ENCODE measurements at places on chromosomes 11 and 22.

GRCh38 chr22:47540011-47540410 lies 777.6 kb downstream of the TBC1D22A start:
- no peak for DNase-seq

DNA sequence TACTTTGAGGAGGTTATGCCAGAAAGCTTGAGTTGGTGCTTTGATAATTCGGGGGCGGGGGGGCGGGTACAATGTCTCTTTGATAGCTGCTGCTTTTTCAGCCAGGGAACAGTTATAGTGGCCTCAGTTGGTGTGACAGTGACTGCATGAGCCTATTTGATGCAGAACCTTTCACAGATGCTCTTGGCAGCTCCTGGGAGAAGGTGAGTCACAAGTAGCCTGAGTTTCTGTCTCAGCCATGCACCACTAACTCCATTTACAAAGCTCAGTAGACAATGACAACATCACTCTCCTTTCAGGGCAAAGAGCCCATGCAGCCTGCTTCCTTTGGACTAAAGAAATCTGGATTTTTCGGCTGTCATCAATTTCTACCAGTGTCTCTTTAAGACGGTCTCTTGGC lies 42.1 kb upstream of the SEZ6L start:
- no peak for DNase-seq

GRCh38 chr11:96127596-96127959 lies 203.7 kb upstream of the MTMR2 start:
- no peak for DNase-seq

- no peak for DNase-seq
These were observed 295.1 kb upstream of the ANO5 start for GRCh38 chr11:21897752-21898151.

GRCh38 chr11:126732981-126733380 lies 267.6 kb downstream of the KIRREL3 start:
- DNase-seq: no peak

- DNase-seq: no peak
These were observed 3.4 kb downstream of the CLPB start for GRCh38 chr11:72430741-72431570.
